ENCODE measurements at places on chromosomes 1 and 21. TPM values are rescaled to one million over a fixed set of nuclear protein-coding genes. Genes with fewer than 3 reads are reported as not detected.

Gene HNRNPR
- 91.6 TPM for total RNA-seq

GRCh38 chr1:226825037-226825745 lies 45.2 kb upstream of the PSEN2 start:
- H3K36me3 ChIP-seq = no peaks in the 10 kb centered on the region
- no peak overlapping the region for H3K4me3 ChIP-seq
- no peaks in the 10 kb centered on the region for H3K27me3 ChIP-seq
- no peak overlapping the region for H3K27ac ChIP-seq
- peaks cover 19% of the 10 kb centered on the region for H3K4me1 ChIP-seq

GRCh38 chr21:32364796-32365195 lies 28.0 kb downstream of the URB1 start:
- DNase-seq = no peak
- H3K36me3 ChIP-seq = peaks cover 62% of the 10 kb centered on the region
- H3K27ac ChIP-seq = no peak overlapping the region
- H3K27me3 ChIP-seq = no peaks in the 10 kb centered on the region
- H3K4me1 ChIP-seq = no peaks in the 10 kb centered on the region

- peaks cover 18% of the 10 kb centered on the region for H3K4me1 ChIP-seq
- H3K4me3 ChIP-seq = no peak overlapping the region
- peak overlapping the region; percentile 89 for H3K27ac ChIP-seq
- no peaks in the 10 kb centered on the region for H3K27me3 ChIP-seq
- DNase-seq = peak; percentile 98
- peaks cover under 1% of the 10 kb centered on the region for H3K36me3 ChIP-seq
These were observed 12.6 kb downstream of the PIGP start for GRCh38 chr21:37060296-37060695.

GRCh38 chr21:19692231-19692630 lies 1288.6 kb upstream of the TMPRSS15 start:
- no peaks in the 10 kb centered on the region for H3K4me1 ChIP-seq
- H3K27me3 ChIP-seq = no peaks in the 10 kb centered on the region
- no peak for DNase-seq
- no peak overlapping the region for H3K27ac ChIP-seq
- H3K4me3 ChIP-seq = no peak overlapping the region

All from GM23248 (cell line).